Psoas muscle (tissue), 8 donors: ENCODE measurements at places on chromosomes 5 and 9. TPM values are rescaled to one million over a fixed set of nuclear protein-coding genes. Genes with fewer than 3 reads are reported as not detected.

- DNase-seq: no peak
Observed at GRCh38 chr5:98570661-98571191, 202.7 kb upstream of the RGMB start.

DNA sequence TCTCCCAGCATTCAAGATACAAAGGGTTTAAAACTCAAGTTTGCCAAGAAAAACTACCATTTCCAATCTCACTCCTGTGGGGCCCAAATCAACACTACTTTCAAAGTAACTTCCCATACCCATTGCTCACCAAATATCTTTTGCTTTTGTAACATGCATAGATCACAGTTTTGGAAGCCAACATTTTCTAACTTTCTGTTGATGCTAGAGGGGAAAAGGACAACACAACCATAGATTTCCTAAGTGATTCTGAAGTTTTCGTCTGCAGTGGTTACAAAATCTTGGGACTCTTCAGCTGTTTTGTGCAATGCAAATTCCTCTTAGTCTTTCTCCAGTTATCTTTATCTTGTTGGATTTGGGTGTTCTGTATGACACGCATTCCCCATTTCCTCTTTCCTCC is 94.1 kb upstream of the PAPPA start:
- no peak for DNase-seq

GRCh38 chr9:72812559-72813111 is 140.2 kb downstream of the ALDH1A1 start:
- DNase-seq: no peak

- no peak for DNase-seq
Observed at GRCh38 chr9:92992549-92992948, 45.2 kb downstream of the FGD3 start.

GRCh38 chr9:131227112-131227958 is 49.0 kb downstream of the FAM78A start:
- peak; percentile 27 for DNase-seq

GRCh38 chr5:133467826-133468463 is 144.4 kb downstream of the FSTL4 start:
- no peak for DNase-seq

GRCh38 chr5:172223901-172224873 is 30.2 kb downstream of the EFCAB9 start:
- no peak for DNase-seq

DNA sequence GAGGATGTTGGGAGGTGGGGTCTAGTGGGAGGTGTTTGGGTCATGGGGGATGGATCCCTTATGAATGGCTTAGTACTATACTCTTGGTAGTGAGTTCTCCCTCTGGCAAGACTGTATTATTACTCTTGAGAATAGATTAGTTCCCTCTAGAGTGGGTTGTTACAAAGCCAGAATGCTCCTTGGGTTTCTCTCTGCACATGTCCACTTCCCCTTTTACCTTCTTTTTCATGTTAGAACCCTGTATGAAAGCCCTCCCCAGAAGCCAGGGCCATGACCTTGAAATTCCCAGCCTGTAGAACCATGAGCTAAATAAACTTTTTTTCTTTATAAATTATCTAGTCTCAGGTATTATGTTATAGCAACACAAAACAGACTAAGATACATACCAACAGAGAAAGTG is 31.1 kb downstream of the SLC24A2 start:
- DNase-seq: no peak

DNA sequence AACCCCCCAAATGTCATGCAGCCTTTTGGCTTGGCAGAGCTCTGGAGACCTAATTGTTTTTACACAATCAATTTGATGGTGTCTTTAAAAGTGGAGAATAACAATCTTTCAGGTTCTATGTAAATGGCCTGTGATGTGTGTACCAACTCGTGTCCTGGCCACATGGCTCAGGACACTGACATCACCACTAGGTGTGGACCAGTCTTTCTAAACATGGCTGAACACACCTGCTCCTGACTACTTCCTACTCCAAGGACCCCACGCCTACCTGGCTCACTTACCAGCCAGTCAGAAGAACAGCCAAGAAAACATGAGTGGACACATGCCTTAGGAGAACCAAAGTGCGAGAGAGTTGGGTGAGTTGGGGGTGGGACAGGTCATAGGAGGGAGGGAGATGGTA is 71.2 kb downstream of the WDR41 start:
- no peak for DNase-seq

DNA sequence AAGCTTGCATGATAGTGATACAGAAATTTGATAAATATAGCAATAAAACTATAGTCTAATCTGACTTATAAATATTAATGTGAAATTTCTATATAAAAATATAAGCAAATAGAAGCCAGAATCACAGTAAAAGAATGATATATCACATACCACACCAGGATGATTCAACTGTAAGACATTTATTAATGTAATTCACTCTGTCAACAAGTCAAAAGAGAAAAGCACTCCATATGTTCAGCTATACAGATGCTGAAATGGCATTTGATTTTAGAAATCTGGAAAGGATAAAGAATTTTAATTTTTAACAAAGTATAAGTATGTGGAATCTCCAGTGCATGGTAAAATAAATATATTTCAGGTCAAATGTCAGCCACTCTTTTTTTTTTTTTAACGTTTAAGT is 372.4 kb downstream of the KCNN2 start:
- DNase-seq: no peak

- no peak for DNase-seq
Observed at GRCh38 chr5:173385832-173386360, 57.7 kb upstream of the STC2 start.

- DNase-seq: no peak
Observed at GRCh38 chr5:36558641-36559040, 47.8 kb upstream of the SLC1A3 start.

DNA sequence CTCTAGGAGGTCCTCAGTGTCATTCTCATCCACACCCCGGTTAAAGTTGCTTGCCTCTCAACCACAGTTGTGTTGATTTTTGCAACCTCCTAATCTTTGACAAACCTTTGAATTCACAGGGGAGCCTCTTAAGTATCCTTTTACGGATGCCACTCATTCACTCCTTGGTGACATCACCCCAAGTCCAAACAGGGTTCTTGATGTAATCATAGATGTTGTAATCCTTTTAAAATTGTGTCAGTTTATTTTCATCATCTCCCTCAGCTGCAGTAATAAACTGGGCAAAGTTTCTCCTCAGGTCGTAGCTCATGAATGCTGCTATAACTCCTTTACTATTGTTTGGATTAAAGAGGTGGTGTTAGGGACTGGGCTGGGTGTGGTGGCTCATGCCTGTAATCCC is 637.2 kb upstream of the NUDT12 start:
- no peak for DNase-seq

GRCh38 chr9:22037954-22038690 is 29.0 kb upstream of the CDKN2B start:
- no peak for DNase-seq

- no peak for DNase-seq
Observed at GRCh38 chr5:74634611-74635286, 5.8 kb downstream of the ENC1 start.

GRCh38 chr9:127417131-127418036 is 6.8 kb upstream of the ZNF79 start:
- DNase-seq: no peak

DNA sequence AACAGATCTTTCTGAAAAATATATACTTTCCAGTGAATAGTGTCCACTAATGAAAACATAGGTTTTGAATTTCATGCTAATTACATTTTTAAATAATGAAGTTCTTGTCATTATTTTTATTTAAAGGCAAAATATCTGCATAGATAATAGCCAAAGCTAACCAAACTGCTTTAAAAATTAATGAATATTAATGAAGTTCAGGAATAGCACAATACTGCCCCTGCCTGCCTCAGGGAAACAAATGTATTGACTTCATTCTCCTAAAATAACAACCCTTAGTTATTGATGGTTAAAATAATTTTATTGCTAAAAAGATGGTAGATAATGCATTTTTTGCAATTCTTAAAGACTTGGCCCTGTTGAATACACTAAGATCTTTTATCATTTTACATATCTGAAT is 103.6 kb upstream of the SSBP2 start:
- no peak for DNase-seq

GRCh38 chr5:173878224-173878967 is 9.8 kb upstream of the CPEB4 start:
- no peak for DNase-seq

- DNase-seq: no peak
Observed at GRCh38 chr5:76804266-76804665, 14.6 kb upstream of the F2RL1 start.

DNA sequence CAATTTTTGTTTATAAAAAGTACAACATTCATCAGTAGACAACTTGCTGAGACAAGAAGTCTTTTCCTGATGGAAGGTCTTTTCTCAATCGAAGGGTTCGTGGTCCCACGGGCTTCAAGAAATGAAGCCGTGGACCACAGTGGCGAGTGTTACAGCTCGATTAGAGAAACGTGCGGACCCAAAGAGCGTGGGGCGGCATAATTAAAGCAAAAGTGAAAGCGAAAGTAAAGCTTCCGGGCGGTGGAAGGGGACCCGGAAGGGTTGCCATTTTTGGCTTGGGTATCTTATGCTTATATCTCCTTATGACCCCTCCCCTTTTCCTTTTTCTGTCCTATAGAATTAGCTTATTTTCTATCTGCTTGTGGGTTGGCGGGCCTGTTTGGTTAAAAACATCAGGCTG is 2309.4 kb upstream of the ACO1 start:
- DNase-seq: no peak

GRCh38 chr9:33852216-33852826 is 35.4 kb downstream of the UBE2R2 start:
- DNase-seq: peak; percentile 56

- DNase-seq: no peak
Observed at GRCh38 chr9:99955606-99956005, 49.2 kb downstream of the STX17 start.

DNA sequence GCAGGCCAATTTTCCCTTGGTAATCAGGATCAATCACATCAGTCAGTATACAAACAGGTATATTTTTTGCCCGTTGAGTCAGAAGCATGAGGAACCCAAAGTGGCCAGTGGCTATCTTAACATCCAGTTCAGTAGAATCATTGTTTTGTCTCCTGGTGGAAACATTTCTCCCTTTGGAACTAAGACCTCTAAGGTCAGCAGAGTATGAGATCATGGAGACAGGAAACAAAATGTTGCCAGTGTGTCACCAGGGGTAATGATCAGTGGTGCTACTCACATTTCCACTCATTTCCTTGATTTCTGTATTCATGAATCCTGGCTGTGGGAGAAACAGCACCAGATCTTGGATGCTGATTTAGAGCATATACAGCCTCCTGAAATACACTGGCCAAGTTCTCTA is 553.0 kb downstream of the CSNK1G3 start:
- DNase-seq: no peak

- DNase-seq: no peak
Observed at GRCh38 chr5:2182020-2182419, 299.3 kb upstream of the IRX4 start.

DNA sequence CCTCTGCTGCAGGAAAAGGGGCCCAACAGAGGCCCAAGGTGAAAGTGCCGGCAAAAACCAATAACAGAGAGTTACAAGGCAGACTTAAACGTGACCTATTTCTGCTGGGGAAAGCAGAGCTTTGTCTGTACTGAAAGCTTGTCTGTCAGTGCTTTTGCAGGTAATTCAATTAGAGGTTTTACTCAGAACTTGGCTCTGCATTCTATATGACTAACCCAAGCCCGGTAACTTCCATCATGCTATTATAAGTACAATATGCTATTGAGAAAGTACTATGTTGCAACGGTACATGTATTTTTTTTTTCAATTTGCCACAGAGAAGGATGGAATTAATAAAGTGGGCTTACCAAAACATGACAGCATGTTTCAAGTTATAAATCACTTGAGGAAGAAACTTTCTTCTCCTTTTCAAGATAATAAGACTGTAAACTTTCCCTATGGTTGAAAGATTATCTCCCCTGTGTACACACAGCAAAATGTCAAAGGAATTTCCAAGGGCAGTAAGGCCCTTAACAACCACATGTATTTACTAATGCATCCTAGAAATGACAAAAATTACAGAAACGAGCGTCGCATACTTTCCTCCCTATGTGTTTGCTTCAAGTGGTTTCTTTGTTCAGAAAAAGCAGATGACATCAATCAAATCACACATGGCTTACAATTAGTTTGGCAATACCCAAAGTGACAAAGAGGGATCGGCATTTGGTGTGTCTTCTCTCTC is 282.4 kb downstream of the EFNA5 start:
- DNase-seq: no peak

DNA sequence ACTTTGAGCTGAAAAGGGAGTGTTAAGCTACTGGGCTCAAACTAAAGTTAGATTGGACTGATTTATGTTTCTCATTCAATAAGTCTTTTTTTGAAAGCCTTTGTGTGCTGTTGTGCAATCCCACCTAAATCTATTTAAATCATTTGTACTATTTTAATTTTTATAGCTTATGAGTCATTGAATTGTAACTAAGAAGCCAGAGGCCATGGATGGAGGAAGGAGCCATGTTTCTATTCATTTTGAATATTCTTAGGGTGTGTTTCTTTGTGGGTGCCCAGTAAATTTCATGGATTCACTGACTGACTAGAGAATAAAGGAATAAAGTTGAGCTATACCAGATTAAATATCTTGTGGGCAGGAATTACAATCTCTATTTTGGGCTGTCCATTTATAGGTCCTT is 238.5 kb downstream of the KIF4B start:
- no peak for DNase-seq

- DNase-seq: peak; percentile 7
Observed at GRCh38 chr5:1787472-1788047, 12.1 kb downstream of the MRPL36 start.

The OLFML2A gene
- 4.0 TPM for polyA plus RNA-seq

The LCNL1 gene
- 0.14 TPM for polyA plus RNA-seq

The TRIM7 gene
- polyA plus RNA-seq: 37.7 TPM

The IL9 gene
- polyA plus RNA-seq: not detected

The MINAR2 gene
- not detected for polyA plus RNA-seq

The SPATA31A3 gene
- not detected for polyA plus RNA-seq

The ORM2 gene
- polyA plus RNA-seq: not detected

The GDA gene
- polyA plus RNA-seq: 0.09 TPM

The LIX1 gene
- polyA plus RNA-seq: 0.03 TPM

The PIP5KL1 gene
- polyA plus RNA-seq: 0.05 TPM

The MCC gene
- polyA plus RNA-seq: 2.8 TPM

The CDC26 gene
- polyA plus RNA-seq: 53.2 TPM

The TRIM36 gene
- not detected for polyA plus RNA-seq
